Ureter (tissue), 1 donor: ENCODE measurements at places on chromosomes 2 and 18. TPM values are rescaled to one million over a fixed set of nuclear protein-coding genes. Genes with fewer than 3 reads are reported as not detected.

Gene UGT1A9
- total RNA-seq: 1.5 TPM

- peak; percentile 61 for DNase-seq
Observed at GRCh38 chr2:96642564-96643360, at the start of gene FER1L5. Gene FER1L5 (plus strand): TSS chr2:96642764. CDS start chr2:96642837, 73 bp downstream.

Gene UGT1A3
- 20.8 TPM for total RNA-seq

- no peak for DNase-seq
Observed at GRCh38 chr2:241855888-241856422, 2.7 kb downstream of the PDCD1 start.

DNA sequence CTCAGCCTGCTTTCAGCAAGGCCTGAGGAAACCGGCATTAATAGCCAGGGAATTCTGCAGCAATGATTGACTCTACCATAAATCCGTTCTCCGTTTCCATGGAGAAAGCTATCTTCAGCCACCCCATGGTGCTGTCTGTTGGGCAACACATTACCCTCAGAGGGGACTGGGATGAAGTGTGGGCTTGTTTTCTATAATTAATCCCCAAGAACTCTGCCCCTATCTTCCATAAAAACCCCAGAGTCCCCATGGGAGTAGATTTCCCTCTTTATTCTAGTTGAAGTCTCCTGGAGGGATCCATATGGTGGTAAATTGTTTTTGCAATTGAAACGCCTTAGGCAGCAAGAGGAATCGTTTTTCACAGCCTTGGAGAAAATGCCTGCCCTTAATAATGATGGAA, 9.2 kb downstream of the G6PC2 start:
- no peak for DNase-seq

GRCh38 chr2:142040556-142040955, 90.3 kb downstream of the LRP1B start:
- DNase-seq: no peak

Gene PPP1R1C
- total RNA-seq: 2.0 TPM
